Fibroblast of lung (primary cell): ENCODE measurements at places on chromosomes 5 and 9. TPM values are rescaled to one million over a fixed set of nuclear protein-coding genes. Genes with fewer than 3 reads are reported as not detected.
A peak's percentile ranks its signal among the peaks of the same experiment; 100 is the strongest.

The KIF20A gene
- 1.8 and 23.8 TPM in 2 replicates for total RNA-seq

DNA sequence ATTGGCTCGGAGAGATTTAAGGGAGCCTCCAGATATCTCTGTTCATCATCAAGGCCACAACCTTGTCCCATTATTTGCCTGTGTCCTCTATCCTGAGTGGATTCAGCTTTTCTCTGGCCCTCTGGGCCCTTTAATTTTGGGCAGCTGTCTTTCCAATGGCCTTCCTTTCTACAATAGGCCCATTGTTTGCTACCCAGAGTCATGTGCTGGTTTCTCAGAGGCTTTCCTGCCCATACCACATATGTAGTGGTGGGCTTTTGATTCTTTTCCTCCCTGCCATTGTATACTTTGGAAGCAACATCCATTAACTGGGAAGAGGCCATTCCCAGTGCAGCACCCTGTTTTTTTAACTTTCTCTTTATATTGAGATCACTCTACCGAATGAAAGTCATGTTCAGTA lies 233.9 kb upstream of the SGCD start:
- no peak for DNase-seq

- no peak for DNase-seq
Observed at GRCh38 chr9:120399940-120400339, 180.0 kb downstream of the CDK5RAP2 start.

- no peak for DNase-seq
Observed at GRCh38 chr5:121963392-121963791, 1.6 kb downstream of the SRFBP1 start.

DNA sequence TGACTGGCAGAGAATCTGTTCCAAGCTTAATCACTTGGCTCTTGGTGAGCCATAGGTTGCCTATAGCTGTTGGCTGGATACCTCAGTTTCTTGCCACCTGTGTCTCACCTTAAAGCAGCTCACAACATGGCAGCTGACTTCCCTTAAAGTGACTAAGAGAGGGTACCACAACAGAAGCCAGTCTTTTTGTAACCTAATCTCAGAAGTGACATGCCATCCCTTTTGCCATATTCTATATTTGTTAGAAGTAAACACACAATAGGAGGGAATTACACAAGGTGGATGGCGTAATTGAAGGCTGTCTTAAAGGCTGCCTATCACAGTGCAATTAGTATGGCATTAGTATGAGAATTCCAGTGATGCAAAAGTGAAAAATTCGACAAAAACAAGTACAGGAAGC lies 28.1 kb downstream of the NIPBL start:
- no peak for DNase-seq

- peak; percentile 76 for DNase-seq
Observed at GRCh38 chr9:69223605-69224004, 49.5 kb downstream of the TJP2 start.
